NCI-H1105 treated with DMSO at 0.1 percent for 48 hours (cell line): ENCODE measurements at places on chromosomes 3 and 15.
A peak's percentile ranks its signal among the peaks of the same experiment; 100 is the strongest.

DNA sequence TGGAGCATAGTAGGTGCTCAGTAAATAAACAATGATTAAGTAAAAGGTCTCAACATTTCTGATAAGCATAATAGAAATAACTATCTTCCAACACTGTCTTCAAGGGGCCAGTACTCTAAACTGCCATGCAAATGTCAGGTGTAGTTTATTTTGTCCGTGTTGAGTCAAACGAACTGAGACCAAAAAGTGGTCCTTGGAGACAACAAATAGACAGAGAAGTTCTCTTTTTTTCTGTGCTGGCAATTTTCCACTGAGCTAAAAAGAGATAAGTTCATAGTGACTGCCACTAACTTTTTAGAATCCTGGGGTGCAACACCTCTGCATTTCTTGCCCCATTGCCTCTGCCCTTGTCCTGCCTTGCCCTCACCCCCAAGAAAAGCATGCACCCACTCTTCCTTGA is 14.7 kb upstream of the MBNL1 start:
- no peak for DNase-seq

DNA sequence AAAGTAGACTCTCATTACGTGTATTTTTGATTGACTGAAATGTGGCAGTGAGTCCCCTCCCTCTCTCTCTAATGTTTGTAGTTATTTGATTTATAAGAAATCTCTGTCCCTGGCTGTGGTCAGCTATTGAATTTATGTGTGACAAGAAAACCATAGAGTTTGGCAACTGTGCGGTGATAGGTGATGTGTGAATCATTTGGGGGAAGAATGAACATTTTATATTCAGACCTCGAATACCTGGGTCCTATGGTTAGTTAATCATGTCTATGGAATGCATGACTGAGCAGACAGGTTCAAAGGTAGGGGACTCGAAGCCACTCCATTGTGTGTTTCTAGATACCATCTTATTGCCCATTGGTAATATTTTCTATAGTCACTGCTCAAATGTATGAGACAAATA is 712.1 kb downstream of the MECOM start:
- no peak for DNase-seq

DNA sequence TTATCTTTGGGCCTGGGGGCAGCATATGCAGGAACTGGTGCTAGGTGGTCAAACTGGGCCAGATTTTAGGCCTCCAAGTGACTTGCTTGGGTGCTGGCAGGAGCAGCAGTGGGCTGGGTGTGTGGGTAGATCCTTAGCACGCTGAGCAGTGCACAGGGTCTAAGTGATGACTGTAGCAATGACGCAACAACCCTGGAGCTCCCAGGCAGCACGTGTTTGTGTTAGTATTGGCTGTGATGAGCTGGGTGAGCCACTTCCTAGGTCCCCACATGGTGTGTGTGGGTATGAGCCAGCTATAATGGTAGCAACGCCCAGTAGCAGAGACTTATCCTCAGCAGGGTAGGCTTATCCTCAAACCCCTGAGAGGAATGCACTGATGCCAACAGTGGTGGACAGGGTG is 570.6 kb upstream of the ROBO1 start:
- no peak for DNase-seq

GRCh38 chr3:28347374-28348264 is 902 bp upstream of the ZCWPW2 start:
- DNase-seq = peak; percentile 17

DNA sequence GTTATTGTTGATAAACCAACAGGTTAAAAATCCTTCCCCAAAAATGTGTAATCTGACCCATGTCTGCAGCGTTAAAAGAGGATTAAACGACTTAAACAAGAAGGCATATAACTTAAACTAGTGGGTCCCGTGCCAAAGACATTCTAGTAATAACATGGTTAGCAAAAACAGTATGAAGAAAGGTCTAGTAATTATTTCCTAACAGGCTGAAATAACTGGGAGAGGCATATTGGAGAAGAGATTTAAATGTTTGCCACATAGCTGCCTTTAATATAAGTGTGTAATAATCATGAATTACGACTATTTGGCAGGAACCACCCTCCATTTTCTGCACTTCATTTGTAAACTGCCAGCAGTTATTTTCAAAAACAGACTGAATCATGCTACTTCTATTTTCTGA is 67.7 kb upstream of the CSPG5 start:
- DNase-seq = no peak
